CD4-positive, alpha-beta T cell (primary cell): ENCODE measurements at places on chromosomes 6 and 20.

GRCh38 chr6:6661684-6662083 is 73.2 kb downstream of the LY86 start:
- no peaks in the 10 kb centered on the region for H3K27me3 ChIP-seq
- no peak for DNase-seq
- H3K4me1 ChIP-seq, result peaks cover 8% of the 10 kb centered on the region
- no peaks in the 10 kb centered on the region for H3K36me3 ChIP-seq
- H3K4me3 ChIP-seq, result no peak overlapping the region

- H3K4me3 ChIP-seq, result no peak within 1 kb of the TSS
- no peak for DNase-seq
- no peaks in the 10 kb centered on the region for H3K4me1 ChIP-seq
- H3K27me3 ChIP-seq, result peaks cover 4% of the 10 kb centered on the region
- no peak within 1 kb of the TSS for H3K27ac ChIP-seq
- no peaks in the 10 kb centered on the region for H3K36me3 ChIP-seq
Observed at GRCh38 chr20:45174434-45175364, at the start of gene PI3. Gene PI3 (plus strand): TSS chr20:45174902. CDS start chr20:45174923, 21 bp downstream.

DNA sequence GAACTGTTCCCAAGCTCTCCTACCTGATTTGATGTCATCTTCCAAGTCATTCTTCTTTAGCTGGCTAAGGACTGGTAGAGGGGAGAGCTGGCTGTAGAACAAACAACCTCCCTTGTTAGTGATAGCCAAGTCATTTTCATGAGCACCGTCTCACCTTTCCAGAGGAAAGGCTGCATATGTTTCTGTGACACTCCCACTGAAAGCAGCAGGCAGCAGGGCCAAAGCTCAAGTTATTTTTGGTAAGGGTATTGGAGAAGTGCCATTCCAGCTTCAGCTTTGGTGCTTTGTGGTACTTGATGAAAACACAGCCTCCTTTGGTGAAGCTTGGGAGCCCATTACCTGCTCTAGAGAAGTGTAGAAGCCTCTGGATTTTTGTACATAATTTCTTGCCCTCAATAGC is 5.4 kb upstream of the DOK5 start:
- H3K36me3 ChIP-seq, result no peaks in the 10 kb centered on the region
- DNase-seq, result no peak
- no peak overlapping the region for H3K4me3 ChIP-seq
- peaks cover 13% of the 10 kb centered on the region for H3K27me3 ChIP-seq
- H3K4me1 ChIP-seq, result no peaks in the 10 kb centered on the region

- H3K4me3 ChIP-seq, result no peak overlapping the region
- no peak for DNase-seq
- H3K36me3 ChIP-seq, result peaks cover 5% of the 10 kb centered on the region
- peaks cover 2% of the 10 kb centered on the region for H3K4me1 ChIP-seq
- no peaks in the 10 kb centered on the region for H3K27me3 ChIP-seq
Observed at GRCh38 chr6:163466839-163467390, 52.4 kb downstream of the QKI start.

- H3K27ac ChIP-seq, result no peak overlapping the region
- no peaks in the 10 kb centered on the region for H3K4me1 ChIP-seq
- no peaks in the 10 kb centered on the region for H3K27me3 ChIP-seq
Observed at GRCh38 chr20:14341801-14342200, 4.4 kb upstream of the FLRT3 start.
